Activated CD8-positive, alpha-beta memory T cell treated with anti-CD3 and anti-CD28 coated beads for 48 hours (primary cell): ENCODE measurements at places on chromosomes 2 and 18.

DNA sequence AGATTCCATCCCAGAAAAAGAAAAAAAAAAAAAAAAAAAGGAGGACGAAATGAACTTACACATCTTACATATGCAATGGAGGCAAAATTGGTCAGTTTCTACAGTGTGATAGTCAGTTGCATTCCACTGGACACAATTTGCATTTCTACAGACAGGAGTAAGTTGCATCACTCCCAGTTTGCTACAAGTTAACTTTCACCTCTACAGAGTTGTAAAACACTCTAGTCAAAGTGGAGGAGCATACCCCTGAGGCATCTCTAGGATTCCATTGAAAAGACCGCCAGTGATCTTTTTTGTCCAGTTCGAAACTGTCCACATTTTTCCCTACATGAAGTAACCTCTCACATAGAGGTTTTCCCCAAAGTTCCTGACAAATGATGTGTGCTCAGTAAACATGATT is 202.8 kb downstream of the VAPA start:
- DNase-seq, result no peak

DNA sequence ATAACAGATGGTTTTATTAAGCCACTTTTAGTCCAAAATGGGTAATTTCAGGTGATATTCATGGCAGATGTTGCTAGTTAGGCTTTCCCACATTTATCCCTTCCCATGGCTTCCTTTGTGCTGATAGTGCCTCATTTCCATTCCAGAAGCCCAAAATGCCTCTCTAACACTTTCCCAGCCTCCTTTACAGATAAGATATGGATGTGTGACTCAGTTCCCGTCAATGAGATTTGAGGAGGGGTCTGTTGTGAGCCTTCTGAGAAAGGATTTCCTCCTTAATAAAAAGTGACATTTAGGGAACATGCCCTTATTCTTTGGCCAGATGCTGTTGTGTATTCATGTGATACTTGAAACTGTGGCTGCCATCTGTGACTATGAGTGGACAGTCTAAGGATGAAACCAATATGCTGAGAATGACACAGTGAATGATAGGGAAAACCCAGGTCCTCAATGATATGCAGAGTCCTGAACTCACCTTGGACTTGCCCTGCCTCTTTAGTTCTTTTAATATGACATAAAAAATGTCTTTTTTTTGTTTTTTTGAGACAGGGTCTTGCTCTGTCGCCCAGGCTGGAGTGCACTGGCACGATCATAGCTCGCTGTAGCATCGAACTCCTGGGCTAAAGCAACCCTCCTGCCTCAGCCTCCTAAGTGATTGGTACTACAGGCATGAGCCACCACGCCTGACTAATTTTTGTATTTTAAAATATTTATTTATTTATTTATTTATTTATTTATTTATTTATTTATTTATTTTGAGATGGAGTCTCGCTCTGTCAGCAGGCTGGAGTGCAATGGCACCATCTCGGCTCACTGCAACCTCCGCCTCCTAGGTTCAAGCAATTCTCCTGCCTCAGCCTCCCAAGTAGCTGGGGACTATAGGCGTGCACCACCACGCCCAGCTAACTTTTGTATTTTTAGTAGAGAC is 5.8 kb upstream of the ACSL3 start:
- no peak for DNase-seq

DNA sequence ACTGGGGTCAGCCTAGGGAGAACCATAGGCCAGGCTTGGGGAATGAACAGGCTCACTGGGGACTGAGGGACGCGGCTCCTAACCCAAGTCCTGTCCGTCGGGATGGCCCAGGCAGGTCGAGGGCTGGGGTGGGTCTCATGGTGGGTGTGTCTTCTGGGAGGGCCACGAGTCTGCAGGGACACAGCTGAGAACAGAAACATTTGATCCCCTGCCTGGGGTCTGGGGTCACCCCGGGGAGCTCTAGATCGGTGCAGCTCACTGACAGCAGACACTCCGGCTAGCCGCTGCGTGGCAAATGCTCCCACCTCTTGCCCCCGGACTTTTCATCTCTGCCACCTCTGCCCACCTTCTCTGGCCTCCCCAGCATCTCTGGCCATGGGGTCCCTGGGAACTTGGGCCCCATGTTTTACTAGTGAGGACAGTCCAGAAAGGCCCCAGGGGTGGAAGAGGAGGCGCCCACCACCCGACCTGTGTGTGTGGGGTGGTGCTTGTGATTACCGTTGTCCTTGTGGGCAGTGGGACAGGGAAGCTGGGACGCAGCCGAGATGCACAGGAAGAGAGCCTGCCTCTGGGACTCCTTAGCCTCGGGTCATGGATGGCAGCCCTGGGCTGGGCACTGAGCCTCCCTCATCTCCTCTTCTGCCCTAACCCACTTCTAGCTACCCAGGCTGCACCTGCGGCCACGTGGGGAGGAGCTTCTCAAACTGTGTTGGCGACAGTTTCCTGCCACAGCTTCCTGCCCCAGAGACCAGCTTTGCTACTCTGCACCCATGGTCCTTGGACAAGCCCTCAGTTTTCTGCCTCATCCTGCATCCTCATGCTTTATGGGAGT is 4.9 kb downstream of the ZAP70 start:
- no peak for DNase-seq

DNA sequence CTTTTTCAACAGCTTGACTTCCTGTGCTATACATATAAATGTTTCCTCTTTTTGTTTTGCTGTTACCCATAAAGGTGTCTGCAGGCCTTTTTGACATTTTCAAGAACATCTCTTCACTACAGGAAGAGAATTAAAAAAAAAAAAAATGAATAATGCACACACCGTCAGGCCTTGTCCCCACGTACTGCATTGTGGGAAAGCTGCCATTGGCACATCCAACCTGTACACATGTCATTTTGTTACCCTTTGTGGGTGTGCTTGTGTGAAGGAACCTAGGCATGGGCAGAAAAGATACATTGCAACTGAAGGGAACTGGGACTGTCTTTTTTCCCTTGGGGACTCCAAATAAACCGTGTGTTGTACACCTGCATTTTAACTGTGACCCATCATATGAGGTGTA is 16.8 kb upstream of the TMEM37 start:
- DNase-seq, result no peak
